ENCODE measurements at places on chromosomes 11 and 22.

- no peak for DNase-seq
Observed at GRCh38 chr11:32388365-32388764, 47.0 kb downstream of the WT1 start.

GRCh38 chr11:126332221-126332711, 23.2 kb upstream of the ST3GAL4 start:
- no peak for DNase-seq

- peak; percentile 57 for DNase-seq
Observed at GRCh38 chr11:17801166-17801565, 66.6 kb downstream of the KCNC1 start.

DNA sequence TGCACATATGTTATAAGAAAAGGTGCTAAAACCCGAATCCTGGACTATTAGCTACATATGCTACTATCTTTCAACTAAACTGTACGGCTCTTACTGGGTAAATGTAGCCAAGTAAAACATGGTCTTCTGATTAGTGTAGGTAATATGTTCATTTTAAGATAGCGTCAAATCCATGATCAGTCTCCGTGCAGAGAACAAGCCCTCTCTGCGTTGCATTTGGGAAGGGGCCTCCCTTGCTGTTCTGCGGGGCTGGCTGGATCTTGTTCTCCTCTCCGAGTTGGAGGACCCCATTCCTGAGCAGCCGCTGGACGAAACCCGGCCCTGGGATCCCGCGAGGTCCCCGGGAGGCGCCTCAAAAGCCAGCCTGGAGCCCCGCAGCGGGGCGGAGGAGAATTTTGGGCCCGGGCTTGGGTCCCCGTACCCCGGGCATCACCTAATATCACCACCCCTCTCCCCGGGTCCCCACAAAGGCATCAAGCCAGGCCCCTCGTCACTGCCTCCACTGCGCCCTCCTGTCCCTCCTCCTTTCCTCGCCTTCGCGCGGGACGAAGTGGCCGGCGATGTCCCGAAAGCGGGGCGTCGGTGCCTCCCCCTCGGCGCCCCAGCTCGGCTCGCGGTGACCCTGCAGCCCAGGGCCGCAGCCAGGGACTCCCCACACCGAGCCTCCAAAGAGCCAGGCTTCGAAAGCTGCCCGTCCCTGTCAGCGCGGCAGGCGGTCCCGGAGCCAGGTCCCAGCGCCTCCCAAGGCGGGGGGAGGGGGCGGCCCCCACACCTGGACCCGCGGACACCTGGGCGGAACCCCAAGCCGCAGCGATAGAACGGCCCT, 54.5 kb upstream of the FBXO3 start:
- peak; percentile 52 for DNase-seq

DNA sequence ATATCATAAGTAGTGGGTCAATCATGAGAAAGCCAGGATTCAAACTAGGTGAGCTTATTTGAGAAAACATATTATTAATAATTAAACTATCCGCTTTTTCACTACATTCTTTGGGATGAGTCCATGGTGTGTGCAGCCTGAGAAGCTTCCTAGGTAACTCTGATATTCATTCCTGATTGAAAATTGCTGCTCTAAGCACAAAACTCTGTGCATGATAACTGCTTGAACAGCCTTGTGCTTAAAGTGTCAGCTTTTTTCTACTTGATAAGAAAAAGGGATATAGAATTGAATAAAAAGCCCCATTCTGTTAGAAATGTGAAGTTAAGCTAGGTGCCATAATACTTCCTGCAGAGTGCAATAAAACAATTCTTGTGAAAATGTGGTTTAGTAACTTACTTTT, 343.5 kb upstream of the LUZP2 start:
- no peak for DNase-seq

DNA sequence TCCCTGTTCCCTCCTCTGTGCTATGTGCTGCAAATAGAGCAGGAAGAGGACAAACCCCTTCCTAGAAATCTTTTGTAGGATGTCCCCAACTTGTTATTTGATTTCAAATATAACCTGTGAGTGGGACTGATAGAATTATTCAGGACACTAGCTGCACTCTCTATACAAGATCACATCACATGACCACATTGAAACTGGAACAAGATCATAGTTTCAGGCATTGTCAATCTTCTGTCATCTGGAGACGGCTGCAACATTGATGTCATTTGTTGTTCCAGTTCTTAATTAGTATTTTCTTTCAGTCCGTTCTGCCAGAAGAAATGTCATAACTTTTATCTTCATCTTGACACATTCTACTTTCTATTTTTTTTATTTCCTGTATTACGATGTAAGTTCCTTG, 89.3 kb downstream of the GRIA4 start:
- DNase-seq = no peak

- DNase-seq = no peak
Observed at GRCh38 chr11:26782220-26782965, 60.5 kb upstream of the SLC5A12 start.

GRCh38 chr22:29313576-29314466, 1.7 kb downstream of the RASL10A start:
- peak; percentile 21 for DNase-seq

GRCh38 chr22:30027169-30027568, 53.1 kb upstream of the HORMAD2 start:
- no peak for DNase-seq

- DNase-seq = peak; percentile 75
Observed at GRCh38 chr22:27460591-27461347, 340.8 kb downstream of the MN1 start.

DNA sequence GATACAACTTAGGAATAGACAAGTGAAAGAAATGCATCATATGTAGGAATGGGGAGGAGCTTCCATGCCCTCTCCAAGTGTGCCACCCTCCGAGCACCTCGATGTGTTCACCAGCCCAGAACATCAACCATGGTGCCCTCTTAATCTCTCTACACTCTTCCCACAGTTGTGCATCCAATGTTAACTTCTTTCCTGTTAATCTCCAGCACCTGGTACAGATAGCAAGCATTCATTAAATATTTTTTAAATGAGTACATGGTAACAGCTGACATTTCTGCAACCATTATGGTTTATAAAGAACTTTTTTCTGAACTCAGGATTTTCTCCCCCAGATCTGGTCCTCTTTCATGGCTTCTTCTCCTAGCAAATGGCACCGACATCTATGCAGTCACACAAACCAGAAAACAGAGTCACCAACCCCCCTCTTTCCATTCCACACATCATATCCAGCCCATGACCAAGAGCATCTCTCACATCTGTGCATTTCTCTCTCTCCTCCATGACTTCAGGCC, 118.1 kb upstream of the CLPB start:
- DNase-seq = no peak

DNA sequence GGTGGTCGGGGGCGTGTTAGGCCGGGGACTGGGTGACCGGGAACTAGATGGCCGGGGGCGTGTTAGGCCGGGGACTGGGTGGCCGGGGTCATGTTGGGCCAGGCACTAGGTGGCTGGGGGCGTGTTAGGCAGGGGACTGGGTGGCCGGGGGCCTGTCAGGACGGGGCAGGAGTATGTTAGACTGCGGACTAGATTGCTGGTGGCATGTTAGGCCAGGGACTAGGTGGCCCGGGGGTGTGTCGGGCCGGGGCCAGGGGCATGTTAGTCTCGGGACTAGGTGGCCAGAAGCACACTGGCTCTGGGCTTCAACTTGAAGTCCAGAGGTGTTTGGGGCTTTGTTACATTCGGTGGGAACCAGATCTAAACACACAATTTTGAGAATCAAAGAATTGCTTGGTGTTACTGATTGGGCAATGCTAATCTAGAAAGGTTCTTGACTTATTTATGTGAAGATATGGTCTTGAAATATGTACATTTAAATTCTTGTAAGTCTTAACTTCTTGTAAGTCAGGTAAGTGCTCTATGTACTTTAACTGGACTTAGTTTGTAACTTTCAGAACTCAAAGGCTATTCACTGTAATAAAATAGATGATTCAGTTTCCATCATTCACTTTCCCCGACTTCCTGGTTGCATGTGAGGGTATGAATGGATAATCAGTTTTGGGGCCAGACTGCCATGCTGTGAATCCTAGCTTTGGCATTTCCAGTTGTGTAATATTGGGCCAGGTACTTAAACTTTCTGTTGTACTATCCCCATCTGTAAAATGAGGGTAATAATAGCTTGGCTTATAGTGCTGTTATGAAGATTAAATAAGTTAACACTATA, 1.1 kb downstream of the EXT2 start:
- DNase-seq = no peak

DNA sequence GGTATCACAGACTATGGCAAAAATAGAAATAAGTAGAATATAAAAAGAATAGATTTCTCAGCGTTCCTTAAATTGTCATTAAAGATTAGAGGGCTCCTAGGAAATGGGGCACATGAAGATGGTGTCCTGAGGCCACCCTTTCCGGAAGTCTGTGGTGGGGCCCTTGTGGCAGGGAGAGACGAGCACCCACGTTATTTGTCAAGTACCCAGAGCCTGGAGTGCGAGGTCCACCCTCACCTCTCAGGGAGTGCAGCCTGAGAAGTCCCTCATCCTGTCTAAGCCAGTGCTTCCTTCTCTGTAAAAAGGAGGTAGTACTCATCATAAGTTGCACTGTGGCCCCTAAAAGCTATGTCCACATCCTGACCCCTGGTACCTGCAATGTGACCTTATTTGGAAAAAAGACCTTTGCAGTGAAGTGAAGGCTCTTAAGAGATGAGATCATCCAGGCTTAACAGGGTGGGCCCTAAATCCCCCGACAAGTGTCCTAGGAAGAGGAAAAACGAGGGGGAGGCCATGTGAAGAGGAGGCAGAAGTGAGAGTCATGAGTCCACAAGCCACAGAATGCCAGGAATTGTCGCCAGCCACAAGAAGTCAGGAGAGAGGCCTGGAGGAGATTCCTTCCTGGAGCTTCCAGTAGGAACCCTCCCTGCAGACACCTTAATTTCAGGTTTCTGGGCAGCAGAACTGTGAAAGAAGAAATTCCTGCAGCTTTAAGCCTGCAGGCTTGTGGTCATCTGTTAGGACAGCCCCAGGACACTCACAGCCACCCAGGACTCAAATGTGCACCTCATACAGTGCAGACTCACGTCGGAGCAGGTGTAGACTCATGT, 76.8 kb upstream of the CCND1 start:
- DNase-seq = no peak

GRCh38 chr11:61967924-61968757, 707 bp upstream of the FTH1 start:
- peak; percentile 48 for DNase-seq

DNA sequence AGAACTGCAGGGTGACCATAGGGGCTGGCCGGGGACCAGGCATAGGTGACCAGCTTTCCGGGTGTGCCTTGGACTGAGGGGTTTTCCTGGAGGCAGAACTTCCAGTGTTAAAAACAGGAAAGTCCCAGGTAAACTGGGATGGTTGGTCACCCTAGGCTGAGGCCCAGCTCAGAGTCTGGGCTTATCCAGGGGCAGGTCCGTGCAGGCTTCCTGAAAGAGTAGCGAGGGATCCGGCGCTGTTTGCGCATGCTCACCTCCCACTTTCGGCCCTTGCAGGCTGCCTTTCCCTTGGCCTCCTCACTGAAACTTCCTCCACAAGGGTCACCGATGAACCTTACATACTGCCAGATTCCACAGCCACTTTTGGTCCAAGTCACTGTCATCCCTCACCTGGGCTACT, 119.8 kb upstream of the PLET1 start:
- DNase-seq = no peak

DNA sequence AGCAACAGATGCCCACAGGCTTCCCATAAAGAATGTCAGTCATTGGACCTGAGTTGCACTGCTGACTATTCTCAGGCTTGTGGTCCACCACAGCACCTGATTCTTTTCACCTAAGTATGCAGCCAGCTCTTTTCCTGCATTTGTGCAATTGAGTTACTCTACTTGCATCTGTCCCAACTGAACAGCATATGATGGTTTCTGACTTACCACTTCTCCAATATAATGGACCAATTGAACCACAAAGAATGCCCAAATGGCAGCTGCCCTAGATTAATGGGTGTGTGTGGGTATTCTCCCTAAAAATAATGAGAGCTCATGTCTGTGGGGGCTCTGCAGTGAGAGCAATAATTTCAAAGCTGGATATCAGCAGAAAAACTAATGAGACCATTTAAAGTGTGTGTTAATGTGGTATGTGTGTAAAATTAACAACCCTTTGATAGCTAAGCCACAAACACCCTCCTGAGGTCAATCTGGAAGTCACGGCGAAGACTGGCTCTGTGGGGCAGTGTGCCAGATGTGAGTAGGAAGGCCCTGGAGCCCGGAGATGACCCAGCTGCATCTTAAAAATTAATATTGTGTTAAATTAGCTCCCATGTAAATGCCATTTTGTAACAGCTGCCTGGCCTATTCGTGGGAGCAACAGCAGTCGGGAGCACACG, 43.8 kb downstream of the SC5D start:
- no peak for DNase-seq

- peak; percentile 34 for DNase-seq
Observed at GRCh38 chr11:127000981-127001380, 411 bp upstream of the KIRREL3 start.

DNA sequence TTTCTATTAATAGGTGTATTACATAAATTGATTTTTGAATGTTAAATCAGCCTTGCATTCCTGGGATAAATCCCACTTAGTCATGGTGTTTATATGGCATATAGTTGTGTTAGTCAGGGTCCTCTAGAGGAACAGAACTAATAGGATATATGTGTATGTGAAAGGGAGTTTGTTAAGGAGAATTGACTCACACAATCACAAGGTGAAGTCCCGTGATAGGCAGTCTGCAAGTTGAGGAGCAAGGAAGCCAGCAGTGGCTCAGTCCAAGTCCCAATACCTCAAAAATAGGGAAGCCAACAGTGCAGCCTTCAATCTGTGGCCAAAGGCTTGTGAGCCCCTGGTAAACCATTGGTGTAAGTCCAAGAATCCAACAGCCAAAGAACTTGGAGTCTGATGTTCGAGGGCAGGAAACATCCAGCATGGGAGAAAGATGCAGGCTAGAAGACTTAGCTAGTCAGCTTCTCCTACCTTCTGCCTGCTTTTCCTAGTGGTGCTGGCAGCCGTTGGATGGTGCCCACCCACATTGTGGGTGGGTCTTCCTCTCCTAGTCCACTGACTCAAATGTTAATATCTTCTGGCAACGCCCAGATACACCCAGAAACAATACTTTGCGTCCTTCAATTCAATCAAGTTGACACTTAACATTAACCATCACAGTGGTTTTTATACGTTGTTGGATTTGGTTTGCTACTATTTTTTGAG, 12.9 kb downstream of the SFI1 start:
- DNase-seq = no peak

- DNase-seq = no peak
Observed at GRCh38 chr11:129234978-129235377, 42.9 kb upstream of the ARHGAP32 start.

- no peak for DNase-seq
Observed at GRCh38 chr11:9170450-9170849, 79.1 kb upstream of the SCUBE2 start.

GRCh38 chr22:33224841-33225240, 166.7 kb upstream of the SYN3 start:
- no peak for DNase-seq

- no peak for DNase-seq
Observed at GRCh38 chr22:19824212-19824925, 30.3 kb downstream of the GNB1L start.

- DNase-seq = peak; percentile 34
Observed at GRCh38 chr11:46055371-46055770, 65.9 kb downstream of the PHF21A start.
